ENCODE measurements at places on chromosomes 3 and 15. TPM values are rescaled to one million over a fixed set of nuclear protein-coding genes. Genes with fewer than 3 reads are reported as not detected.

DNA sequence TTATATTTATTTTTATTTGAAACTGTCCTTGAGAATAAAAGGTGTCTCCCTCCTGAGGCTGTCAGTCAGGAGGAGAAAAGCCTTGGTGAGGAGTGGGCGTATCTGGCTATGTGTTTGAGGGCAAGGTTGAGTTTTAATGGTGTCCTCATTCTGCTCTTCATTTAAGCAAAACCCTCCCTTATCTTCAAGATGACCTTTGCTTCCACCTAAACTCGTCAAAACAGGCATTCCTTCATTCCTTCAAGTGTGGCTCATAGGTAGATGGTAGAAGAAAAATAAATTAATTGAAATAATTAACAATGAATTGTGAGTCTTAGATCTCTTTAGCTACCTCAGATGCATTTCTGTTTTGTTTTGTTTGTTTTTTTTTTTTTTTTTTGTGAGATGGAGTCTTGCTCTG is 39.4 kb upstream of the ATOSA start:
- H3K27ac ChIP-seq = no peak overlapping the region
- no peaks in the 10 kb centered on the region for H3K27me3 ChIP-seq
- peaks cover 11% of the 10 kb centered on the region for H3K4me1 ChIP-seq
- DNase-seq = no peak
- H3K4me3 ChIP-seq = no peak overlapping the region
- H3K36me3 ChIP-seq = no peaks in the 10 kb centered on the region

GRCh38 chr3:9020426-9020825 is 57.2 kb upstream of the RAD18 start:
- H3K36me3 ChIP-seq = no peaks in the 10 kb centered on the region
- no peaks in the 10 kb centered on the region for H3K4me1 ChIP-seq
- H3K27me3 ChIP-seq = no peaks in the 10 kb centered on the region
- no peak overlapping the region for H3K27ac ChIP-seq
- no peak overlapping the region for H3K4me3 ChIP-seq
- DNase-seq = no peak

DNA sequence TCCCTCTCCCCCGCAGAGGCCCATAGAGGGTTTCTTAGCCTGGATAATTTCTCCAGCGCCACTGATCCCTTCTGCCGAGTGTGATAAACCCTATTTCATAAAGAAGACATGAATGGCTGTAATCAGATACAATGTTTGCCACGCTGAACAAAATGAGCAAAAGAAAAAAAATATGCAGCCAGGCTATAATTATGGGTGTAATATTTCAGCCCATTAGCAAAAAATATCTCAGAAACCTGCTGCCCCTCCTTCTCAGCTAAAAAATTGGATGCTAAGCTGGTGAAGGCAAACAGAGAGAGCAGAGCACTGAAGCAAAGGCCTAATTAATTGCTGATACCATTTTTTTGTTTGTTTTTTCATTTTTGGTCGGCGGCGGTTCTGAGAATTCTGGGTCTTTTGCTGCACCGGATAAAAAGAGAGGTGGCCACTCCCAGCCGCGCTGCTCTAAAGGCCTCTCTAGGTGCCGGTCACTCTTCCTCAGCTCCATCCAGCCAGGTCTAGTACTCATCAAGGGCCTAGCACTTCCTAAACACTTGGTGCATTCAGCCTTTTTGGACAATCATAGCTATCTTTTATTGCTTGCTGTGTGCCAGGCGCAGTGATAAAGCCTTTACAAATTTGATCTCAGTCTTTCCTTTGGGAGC is 128.7 kb upstream of the TLE3 start:
- DNase-seq = no peak
- H3K27me3 ChIP-seq = peaks cover 14% of the 10 kb centered on the region
- H3K4me1 ChIP-seq = no peaks in the 10 kb centered on the region
- no peaks in the 10 kb centered on the region for H3K36me3 ChIP-seq
- no peak overlapping the region for H3K4me3 ChIP-seq

The RGMA gene
- total RNA-seq = not detected

The ROPN1 gene
- total RNA-seq = not detected

DNA sequence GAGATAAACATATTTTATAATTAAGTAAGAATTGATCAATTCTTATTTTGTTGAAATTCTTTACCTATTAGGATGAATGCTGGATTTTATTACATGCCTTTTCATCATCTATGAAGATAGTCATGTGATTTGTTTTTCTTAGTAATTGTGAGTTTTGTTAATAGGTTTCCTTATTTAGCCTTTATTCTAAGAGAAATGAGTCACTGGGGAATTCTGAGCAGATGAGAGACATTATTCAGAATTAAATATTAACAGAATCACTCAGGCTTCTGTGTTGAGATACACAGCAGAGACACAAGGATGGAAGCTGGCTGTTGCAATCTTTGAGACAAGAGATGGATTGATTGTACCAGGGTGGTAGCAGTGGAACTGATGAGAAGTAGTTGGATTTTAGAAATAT is 7.4 kb upstream of the ANO10 start:
- no peaks in the 10 kb centered on the region for H3K36me3 ChIP-seq
- no peaks in the 10 kb centered on the region for H3K27me3 ChIP-seq
- H3K27ac ChIP-seq = no peak overlapping the region
- H3K4me1 ChIP-seq = peaks cover 12% of the 10 kb centered on the region
- no peak for DNase-seq
- no peak overlapping the region for H3K4me3 ChIP-seq
